Left renal cortex interstitium (tissue), 4 donors: ENCODE measurements at places on chromosomes 6 and 20.

GRCh38 chr6:168956884-168957730 is 296.5 kb downstream of the THBS2 start:
- no peak for DNase-seq

DNA sequence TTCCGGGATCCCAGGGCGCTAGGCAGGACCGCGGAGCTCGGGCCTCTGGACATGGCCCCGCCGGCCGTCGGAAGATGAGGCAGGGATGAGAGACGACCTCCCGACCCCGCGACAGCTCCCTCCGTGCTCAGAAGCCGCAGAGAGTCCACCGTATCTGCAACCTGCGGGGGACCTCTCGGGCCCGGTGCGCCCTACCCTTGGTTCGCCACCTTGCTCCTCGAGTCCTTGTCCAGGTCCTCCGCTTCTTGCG is 301 bp downstream of the PPP1R3D start:
- DNase-seq: no peak

DNA sequence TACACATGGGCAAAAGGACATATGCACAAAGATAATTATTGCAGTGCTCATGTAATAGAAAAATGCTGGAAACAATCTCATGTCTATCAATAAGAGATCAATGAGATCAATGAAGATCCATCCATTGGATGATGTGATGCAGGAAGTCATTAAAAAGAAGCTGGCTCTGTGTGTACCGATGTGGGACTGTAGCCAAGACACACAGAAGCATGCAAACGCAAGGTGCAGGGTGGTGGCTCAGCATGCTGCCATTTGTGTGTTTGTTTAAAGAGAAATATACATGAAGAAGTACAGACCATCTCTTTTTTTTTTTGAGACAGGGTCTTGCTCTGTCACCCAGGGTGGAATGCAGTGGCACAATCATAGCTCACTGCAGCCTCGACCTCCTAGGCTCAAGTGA is 33.1 kb upstream of the KCNB1 start:
- DNase-seq: no peak

DNA sequence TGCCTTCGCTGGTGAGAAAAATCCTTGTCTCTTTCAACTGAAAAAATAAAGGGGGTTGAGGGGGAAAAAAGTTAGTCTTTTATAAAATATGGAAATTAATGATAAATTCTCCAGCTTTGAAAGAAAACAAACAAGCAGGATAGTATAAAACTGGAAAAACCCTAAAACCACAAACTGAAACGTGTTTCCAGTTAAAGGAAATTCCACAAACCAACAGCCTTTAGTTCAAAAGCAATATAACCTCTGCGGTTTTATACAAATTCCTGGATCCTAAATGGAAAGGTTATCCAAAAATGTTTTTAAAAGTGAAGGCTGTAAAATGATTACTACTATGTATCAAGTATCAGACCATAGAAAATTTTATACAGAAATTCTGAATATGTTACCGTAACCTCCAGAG is 55.6 kb downstream of the BMP5 start:
- no peak for DNase-seq

DNA sequence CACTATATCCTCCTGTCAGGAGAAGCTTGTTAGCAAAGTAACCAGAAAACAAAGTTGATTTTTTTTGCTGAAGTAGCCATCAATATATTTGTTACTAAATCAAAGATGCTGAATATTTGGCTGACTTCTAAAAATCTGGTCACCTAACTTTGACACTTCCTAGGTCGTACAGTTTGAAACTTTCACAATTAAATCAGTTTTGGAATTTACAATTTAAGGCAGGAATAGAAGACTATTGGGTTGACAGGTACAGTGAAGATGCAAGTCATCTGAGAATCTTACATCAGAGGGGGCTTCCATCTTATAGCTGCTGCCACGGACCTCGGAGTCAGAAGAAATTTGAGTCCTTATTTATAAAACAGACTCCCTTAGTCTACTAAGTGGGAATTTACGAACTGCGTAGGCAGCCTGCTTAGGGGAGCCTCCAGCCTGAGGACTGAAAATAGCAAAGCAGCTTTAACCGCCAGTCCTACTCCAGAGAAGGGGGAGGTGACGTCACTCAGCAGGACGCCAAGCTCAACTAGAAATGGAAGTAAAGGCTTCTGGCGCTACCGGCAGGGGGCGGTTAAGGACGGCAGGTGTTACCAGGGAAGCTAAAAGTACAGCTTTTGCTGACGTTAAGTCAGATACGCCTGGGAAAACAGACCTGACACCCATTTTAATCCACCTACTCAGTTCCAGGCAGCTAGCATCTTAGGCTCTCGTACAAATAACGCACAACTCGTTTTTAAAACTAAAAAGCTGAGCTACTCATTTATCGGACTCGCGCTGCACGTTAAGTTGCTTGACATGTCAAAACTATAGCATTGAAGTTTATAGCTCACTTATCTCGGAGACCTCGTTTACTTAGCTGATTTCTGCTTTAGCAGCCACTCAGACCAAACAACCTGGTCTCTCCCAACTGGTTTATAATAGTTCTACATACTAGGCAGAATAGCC is 61.1 kb upstream of the HFE start:
- no peak for DNase-seq

DNA sequence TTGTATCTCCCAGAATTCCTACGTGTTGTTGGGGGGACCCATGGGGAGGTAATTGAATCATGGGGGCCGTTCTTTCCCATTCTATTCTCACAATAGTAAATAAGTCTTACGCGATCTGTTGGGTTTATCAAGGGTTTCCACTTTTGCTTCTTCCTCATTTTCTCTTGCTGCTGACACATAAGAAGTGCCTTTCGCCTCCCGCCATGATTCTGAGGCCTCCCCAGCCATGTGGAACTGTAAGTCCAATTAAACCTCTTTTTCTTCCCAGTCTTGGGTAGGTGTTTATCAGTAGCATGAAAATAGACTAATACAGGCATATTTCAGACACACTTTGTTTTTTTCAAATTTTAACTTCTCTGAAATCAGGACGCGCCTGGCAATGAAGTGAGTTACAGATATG is 14.4 kb upstream of the PGK2 start:
- DNase-seq: no peak

GRCh38 chr6:44221961-44222335 is 1.4 kb upstream of the SLC29A1 start:
- no peak for DNase-seq

GRCh38 chr6:34384321-34385153 is 7.9 kb downstream of the NUDT3 start:
- DNase-seq: no peak

- no peak for DNase-seq
Measured at GRCh38 chr6:166446146-166446545, 63.4 kb upstream of the MPC1 start.

DNA sequence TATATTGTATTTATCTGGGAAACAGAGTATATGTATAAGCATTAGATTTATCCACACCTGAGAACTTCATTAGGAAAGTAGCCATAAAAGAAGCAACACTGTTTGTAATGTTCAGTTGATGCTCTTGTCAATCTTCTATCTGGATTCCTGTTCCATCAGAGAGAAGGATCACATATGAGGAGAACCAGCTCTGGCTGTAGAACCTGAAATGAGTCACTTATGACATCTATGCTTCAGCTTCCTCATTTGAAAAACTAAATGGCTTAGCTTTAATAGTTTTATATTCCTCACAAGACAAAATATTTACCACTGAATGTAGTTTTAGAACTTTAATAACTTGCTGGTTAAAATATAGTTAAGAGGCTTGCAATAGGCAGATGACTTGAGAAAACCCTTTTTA is 144.7 kb downstream of the TASP1 start:
- DNase-seq: no peak

GRCh38 chr6:111709615-111710398 is 104.1 kb upstream of the TRAF3IP2 start:
- no peak for DNase-seq

DNA sequence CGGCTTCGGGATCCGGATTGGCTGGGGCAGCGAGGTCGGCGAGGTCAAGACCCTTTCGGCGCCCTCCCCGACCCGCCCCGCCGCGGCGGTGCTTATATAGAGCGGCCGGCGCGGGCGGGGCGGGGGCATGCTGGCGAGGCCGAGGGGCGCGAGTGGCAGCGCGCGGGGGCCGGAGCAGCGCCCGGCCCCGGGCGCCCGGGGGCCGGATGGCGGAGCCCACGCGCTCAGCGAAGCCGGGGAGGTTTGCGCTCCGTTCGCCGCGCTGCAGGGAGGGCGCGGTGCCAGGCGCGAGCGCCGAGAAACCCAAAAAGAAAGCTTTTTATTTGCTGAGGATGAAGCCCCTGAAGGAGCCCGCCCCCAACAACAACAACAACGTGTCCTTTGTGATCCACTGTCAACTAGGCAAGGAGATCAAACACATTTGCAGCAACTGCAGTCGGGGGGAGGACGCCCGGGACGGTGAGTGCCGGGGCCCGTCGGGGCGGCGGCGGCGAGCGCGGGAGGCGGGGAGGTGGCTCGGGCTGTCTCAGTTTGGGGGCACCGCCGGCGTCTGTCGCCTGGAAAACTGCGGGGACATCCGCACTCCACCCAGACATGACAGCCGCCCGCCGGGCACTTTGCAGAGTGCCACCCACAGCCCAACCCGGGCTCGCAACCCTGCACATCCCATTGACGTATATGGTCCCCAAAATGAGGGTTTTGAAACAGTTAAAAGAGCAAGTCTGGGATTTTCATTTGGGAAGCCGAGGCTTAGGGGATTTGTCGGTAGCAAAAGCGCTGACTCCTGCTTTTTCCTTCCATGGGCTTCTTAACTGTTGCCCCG is 297.3 kb downstream of the PHACTR1 start:
- no peak for DNase-seq

GRCh38 chr6:34056305-34057108 is 89.4 kb downstream of the GRM4 start:
- DNase-seq: peak; percentile 27

DNA sequence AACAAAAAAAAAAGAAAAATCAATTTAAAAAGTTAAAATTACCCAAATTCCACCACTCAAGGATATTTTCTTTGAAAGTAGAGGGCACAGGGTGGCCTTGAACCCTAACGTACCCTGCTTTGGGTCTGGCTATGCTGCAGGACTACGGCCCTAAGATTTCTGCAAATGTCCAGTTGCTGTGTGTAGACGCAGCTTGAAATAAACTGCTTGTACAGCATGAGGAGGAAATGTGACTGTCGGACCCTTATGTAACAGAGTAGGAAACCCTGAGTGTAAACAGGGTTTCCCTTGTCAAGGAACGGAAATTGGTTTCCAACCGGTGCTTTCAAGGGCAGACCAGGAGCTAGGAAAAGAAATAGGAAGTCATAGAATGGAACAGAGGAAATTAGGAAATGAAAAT is 60.7 kb upstream of the SHLD1 start:
- DNase-seq: no peak

DNA sequence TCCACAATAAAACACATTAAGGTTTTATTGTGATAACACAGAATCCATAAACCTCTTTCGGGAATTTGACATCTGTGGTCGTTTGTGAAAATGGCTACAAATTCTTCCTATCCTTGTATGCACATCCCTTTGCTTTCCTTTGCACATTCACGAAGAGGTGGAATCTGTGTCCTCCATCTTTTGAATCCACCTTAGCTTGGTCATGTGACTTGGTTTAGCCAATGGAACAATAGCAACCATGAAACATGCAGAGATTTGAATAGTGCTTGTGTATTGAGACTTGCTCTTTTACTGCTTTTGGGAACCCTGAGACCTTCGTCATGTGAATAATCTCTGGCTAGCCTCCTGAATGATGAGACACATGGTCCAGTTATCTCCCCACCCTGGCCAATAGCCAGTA is 49.7 kb upstream of the NOP56 start:
- DNase-seq: no peak

DNA sequence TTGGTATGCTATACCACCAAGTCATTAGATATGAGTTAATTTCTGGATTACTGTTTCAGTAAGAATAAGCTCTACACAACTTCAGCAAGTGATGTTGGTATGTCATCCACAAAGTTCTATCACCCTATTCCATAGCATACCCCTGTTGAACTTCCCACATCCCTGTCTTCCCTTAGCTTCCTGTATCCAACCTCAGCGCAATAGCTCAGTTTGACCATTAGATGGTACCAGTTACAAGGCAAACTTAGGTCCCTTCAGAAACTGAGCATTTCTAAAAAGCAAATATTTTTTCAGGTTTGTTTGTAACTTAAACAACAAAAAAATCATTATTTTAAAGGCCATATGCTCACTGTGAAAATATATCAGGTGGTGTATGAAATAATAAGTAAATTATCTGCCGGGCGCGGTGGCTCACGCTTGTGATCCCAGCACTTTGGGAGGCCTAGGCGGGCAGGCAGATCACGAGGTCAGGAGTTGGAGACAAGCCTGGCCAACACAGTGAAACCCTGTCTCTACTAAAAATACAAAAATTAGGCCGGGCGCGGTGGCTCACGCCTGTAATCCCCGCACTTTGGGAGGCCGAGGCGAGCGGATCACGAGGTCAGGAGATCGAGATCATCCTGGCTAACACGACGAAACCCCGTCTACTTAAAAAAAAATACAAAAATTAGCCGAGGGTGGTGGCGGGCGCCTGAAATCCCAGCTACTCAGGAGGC is 8.8 kb upstream of the MOG start:
- no peak for DNase-seq

- no peak for DNase-seq
Measured at GRCh38 chr6:99761711-99762110, 155.1 kb downstream of the PRDM13 start.

- no peak for DNase-seq
Measured at GRCh38 chr6:160027076-160027475, 58.2 kb downstream of the IGF2R start.

DNA sequence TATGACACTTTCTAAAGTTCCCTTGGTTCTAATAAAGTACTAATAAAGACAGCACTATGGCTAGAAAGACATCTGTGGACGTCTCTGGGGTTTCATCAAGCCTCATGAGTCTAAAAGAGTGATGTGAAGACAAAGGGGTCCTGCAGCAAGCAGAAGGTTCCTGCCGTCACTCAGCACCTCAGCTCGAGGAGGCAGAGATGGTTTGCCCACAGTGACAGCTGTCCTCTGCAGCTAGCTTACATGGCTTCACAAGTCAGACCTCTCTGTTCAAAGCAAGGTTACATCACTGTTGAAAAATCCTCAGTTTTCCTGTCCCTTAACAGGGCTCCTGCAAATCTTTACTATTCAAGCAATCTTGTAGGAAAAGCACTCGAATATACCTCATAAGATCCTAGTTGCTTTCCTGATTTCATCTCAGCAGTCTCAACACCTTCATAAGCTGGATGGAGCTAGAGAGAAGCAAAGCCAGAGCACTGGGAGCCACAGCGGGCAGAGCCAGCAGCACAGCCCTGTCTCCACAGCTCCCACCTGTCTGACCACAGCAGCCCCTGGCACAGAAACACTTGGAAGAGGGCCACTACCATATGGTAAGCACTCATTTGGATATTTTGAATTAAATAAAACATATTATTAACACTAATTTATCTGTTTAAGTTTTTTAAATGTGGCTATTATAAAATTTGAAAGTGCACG is 202.3 kb downstream of the GMDS start:
- DNase-seq: no peak

DNA sequence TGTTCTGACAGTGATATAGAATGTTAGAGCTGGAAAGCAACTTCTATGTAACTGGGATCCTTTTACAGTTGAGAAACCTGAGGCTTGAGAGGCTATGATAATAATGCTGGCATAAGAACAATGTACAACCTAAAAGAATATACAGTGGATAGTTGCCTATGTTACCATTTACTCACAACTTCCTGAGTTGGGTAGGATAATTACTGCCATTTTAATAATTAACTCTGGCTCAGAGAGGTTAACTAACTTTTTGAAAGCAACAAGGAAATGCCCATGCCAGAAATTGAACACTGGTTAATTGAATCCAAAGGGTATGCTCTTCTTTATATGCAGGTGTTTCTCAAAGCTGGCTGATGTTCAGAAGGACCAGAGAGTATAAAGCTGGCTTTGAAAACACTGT is 530.7 kb upstream of the MAP3K7 start:
- DNase-seq: no peak

- no peak for DNase-seq
Measured at GRCh38 chr6:148771896-148772554, 25.2 kb downstream of the UST start.
